CD4-positive, alpha-beta T cell treated with Interleukin-12 subunit alpha and Interleukin-12 subunit beta, for 1 hour (primary cell): ENCODE measurements at places on chromosomes 2 and 18.

DNA sequence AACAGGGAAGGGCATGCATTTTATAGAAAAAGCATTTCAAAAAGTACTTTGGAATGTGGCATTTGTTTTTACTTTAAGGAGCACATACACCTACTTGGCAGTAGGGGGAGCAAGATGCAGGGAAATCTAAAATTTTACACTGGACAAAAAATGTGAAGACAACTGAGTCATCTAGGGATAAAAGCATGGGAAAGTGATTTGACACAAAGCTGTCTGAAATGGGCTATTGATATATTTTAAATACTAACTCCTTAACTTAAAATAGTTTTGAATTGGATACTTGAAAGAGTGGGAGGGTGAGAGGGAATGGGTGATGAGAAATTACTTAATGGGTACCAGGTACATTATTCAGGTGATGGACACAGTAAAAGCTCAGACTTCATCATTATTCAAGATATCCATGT is 15.8 kb downstream of the TMEM200C start:
- no peak for DNase-seq

GRCh38 chr18:48065601-48065995 is 135.1 kb upstream of the SMAD2 start:
- DNase-seq = no peak

DNA sequence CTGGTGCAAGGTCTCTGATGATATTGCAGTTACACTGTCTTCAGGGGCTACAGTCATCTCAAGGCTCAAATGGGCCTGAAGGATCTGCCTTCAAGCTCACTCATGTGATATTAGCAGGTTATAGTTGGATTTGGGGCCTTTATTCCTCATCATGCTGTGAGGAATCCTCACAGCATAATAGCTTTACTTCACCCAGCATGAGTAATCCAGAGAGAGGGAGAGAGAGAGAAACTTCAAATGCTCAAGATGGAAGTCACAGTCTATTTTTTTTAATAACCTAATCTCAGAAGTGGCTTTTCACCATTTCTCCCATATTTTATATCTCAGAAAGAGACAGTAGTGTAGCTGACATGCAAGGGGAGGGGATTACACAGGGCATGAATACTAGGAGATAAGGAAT is 658.7 kb downstream of the EPHA4 start:
- no peak for DNase-seq

GRCh38 chr2:152097801-152098495 is 896 bp downstream of the CACNB4 start:
- DNase-seq = no peak

GRCh38 chr2:99821572-99821971 is 320.8 kb downstream of the AFF3 start:
- DNase-seq = no peak

DNA sequence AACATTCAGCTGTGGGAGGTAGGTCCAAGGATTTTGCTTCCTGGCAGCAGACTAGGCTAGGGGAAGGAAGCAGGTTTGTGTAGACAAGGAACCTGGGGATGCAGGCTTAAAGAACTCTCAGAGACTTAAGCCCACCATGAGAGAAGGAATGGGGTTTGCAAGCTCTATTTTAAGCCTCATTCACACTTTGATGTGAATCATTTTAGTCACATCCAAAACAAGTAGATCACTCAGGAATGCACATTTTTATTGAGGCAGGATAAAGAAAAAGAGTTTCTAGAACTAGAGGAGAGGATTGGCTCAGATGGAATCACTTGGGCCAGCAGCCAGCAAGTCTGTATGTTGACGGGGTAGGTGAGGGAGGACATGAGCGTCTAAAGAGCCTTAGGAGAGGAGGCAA is 3.3 kb upstream of the NAPG start:
- no peak for DNase-seq

GRCh38 chr2:135052997-135053474 is 944 bp downstream of the RAB3GAP1 start:
- DNase-seq = peak; percentile 38

GRCh38 chr18:78228974-78229373 is 750.6 kb upstream of the SALL3 start:
- no peak for DNase-seq

- no peak for DNase-seq
Measured at GRCh38 chr2:225207043-225207442, 164.8 kb upstream of the DOCK10 start.

- no peak for DNase-seq
Measured at GRCh38 chr2:107931412-107931811, 54.9 kb upstream of the SLC5A7 start.

DNA sequence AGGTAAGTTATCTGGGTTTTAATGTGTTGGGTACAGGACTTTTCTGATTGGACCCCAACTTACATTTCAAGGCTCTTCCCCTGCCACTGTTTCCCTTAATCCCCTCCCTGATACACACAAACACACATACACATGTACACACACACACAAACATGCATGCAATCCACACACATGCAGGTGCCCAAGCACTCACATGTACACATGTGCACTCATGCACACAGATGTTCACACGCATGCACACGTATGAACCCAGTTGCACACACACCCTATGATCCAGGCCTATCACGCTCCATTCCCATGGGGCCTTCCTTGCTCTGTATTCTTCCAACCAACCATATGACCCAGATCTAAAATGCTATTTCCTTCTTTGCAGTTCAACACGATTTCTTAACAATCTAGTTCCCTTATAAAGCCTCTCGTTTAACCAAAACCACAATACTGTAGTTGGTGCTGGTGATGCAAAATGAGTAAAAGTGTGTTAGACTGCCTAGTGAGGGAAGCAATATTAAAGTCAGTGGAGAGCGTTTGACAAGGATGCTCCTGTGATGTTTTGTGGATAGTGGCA is 11.1 kb downstream of the SERPINB8 start:
- no peak for DNase-seq

- no peak for DNase-seq
Measured at GRCh38 chr18:49955263-49955662, 141.9 kb upstream of the ACAA2 start.

GRCh38 chr18:36015629-36016028 is 43.1 kb downstream of the RMP24 start:
- DNase-seq = no peak

- no peak for DNase-seq
Measured at GRCh38 chr2:46909771-46910419, 5.7 kb downstream of the MCFD2 start.

GRCh38 chr2:234702731-234703225 is 205.9 kb upstream of the ARL4C start:
- DNase-seq = no peak

- DNase-seq = no peak
Measured at GRCh38 chr2:171146071-171146470, 14.6 kb downstream of the TLK1 start.

DNA sequence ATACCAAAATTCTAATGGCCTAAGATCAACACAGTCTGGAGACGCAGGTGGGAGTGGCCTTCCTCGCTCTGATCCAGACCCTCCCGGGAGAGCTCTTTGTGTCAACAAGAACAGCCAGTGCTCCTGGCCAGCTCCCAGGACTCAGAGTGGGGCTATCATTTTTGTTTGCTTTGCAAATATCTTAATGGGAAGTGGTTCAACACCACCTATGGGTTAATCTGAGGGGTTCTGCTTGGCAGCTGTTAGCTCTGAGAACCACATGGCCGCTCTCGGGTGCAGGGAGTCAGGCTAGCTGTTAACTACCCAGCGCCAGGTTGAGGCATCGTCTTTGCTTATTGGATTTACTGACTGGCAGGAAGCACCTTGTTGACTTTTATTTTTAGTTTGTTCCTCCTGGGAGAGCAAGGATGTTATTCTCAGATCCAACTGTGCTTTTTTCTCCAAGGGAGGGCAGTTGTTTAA is 184.8 kb upstream of the SP5 start:
- no peak for DNase-seq
